ENCODE measurements at places on chromosomes 1 and 21.

DNA sequence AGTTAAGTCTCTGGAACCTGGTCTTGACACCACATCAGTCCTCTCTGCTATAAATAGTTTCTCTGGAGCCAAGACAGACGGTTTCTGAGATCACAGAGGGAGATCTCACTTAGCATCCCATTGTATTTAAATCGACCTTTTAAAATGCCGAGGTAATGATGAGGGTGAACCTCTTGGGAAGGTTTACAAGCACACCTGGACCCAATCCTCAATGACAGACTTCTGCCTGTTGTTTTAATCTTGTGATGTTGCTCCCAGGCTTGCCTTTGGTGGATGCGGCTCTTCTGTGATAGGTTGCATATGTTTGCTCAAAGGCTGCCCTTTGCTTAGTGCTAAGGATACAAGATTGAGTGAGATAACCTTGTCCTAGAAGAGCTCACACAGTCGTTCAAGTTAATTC is 104.6 kb upstream of the L1TD1 start:
- DNase-seq: no peak

GRCh38 chr21:25735646-25736597 is 1.1 kb downstream of the GABPA start:
- DNase-seq: peak; percentile 88

DNA sequence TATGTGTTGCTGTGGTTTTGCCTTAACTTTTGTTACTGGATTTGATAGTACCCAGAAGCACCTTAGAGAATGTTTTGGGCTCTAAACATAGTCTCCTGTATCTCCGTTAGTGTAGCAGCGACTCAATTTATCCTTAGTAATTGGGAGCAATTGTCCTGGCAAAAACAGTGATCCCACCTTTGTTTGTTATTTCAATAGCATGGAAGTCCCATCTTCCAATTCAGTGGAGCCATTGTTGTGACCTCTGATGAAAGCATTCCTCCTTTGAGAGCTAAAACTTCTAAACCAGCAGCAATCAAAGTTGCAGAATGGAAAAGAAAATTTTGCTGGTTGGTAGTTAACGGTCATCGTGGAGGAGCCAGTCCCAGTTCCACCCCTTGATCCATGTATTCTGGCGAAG is 34.7 kb downstream of the RTCA start:
- no peak for DNase-seq

GRCh38 chr1:40770296-40771070 is 13.1 kb upstream of the KCNQ4 start:
- DNase-seq: no peak

GRCh38 chr1:100622037-100622436 is 84.1 kb downstream of the GPR88 start:
- no peak for DNase-seq

- DNase-seq: no peak
Measured at GRCh38 chr1:36533897-36534296, 51.2 kb upstream of the CSF3R start.

DNA sequence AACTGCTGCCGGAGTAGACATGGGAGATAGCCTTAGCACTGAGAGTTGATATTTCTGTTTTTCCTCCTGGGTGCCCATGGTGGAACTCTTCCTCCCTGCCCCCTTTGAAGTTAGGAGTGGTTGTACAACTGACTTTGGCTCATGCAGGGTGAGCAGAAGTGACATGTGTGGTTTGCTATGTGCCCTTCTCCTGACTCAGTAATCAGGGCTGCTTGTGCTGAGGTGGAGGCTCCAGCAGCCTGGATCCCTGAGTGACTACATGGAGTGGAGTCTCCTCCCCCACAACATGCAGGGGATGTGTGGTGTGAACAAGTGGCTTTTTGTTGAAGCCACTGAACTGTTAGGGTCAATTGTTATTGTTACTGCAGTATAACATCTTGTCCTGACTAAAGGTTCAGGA is 261.6 kb downstream of the CAMTA1 start:
- DNase-seq: no peak

DNA sequence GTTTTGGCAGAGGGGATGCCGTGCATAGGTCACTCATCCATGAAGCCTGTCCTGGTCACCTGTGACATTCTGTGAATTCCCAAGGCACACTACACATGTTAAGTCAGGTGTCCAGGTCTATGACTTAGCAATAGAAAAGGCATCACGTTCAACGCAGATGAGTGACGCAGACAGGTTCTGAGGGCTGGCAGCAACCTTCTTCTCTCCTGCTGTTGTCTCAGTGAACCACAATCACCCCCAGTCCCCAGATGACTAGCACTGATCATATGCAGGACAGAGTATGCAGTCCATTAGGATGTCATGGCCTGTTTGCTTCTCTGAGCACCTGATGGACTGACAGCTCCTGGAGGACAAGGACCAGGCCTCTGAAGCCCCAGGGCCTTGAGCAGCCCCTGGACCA is 157.8 kb upstream of the KAZN start:
- peak; percentile 31 for DNase-seq

- DNase-seq: peak; percentile 80
Measured at GRCh38 chr1:205977402-205978014, 25.7 kb downstream of the RAB7B start.

DNA sequence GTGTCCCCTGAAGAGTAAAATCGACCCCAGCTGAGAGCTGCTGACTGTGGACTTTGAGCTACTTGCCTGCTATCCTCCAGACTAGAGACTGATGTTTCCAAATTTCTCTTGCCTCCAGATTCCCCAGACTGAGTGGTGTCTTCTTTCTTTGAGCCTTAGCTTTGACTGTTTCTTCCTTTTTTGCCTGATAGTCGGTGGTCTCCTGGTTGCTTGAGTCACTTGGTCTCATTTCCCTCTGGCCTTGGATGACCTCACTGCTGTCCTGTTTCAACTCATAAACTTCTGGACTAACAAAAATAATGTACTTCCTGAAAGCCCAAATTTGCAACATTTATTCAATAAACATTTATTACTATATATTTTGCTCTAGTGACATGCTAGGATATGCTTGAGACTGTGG is 52.9 kb upstream of the DIPK1A start:
- DNase-seq: no peak

- DNase-seq: no peak
Measured at GRCh38 chr1:15412175-15412800, 2.6 kb downstream of the EFHD2 start.

- DNase-seq: no peak
Measured at GRCh38 chr1:8913457-8913856, 32.2 kb upstream of the CA6 start.

- no peak for DNase-seq
Measured at GRCh38 chr1:39332291-39332690, 127.8 kb downstream of the MACF1 start.

DNA sequence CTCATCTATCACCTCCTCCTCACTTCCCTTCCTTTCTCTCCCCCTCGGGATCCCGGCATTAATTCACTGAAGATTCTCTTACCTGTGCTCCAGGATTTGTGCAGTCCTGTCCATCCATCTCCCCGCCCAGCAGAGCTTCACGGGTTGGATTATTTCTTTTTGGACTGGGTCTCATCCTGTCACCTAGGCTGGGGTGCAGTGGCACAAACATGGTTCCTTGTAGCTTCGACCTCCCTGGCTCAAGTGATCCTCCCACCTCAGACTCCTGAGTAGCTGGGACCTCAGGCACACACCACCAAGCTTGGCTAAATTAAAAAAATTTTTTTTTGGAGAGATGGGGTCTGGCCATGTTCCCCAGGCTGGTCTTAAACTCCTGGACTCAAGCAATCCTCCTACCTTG is 12.3 kb upstream of the CSF3R start:
- DNase-seq: no peak

DNA sequence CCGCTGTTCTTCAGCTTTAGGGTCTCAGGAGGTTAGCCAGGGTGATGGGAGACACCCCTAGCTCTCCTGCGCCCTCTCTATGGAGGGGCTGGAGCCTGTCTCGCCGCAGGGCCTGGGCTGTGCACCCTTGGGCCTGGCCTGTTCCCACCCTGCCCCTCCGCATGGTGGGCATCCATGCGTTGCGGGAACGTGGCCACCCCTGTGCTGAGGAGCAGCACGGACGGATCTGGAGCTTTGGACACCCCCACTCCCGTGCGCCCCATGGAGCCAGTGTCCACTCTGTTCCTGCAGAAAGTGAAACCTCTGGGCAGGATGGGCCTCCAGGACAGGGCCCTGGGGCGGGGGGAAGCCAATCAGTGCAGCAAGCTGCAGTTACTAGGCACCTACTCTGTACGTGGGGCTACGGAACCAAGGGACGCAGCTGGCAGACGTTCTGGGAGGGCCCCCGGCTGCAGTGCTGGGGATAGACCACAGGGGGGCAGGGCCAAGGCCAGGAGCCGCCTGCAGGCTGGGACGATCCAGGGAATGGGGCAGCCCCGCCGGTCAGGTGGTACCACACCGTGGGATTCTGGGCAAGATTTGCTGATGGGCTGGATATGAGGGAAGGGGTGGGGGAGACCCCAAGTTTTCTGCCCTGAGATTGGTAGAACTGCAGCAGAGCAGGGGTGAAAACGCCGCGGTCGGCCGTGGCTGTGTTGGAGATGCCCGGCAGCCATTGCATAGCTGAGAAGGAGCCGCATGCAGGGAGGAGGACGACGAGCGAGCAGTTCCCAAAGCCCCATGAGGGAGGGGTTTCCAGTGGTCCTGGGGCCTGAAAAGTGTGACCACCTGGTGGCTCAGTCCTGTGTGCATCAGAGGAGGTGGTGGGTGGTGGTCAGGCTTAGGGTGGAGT is 43.3 kb downstream of the TP73 start:
- peak; percentile 57 for DNase-seq

DNA sequence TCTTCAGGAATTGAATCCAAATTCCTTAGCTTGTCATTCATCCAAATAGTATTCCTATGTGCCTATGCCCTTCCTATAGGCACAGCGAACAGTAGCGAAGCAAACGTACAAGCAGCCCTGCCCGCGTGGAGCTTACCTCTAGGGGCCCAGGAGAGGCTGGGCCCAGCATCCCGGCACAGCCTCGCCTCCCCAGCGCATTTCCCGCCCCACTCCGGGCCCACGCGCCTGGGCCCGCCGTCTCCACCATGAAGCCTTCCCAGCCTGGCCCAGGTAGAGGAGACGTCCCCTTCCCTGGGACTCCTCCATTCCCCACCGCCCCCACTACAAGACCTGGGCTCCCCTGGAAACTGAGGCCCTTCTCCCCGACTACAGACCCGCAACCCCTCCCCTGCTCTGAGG is 245 bp upstream of the TMEM269 start:
- DNase-seq: no peak

- DNase-seq: no peak
Measured at GRCh38 chr1:147236959-147237791, 5.3 kb upstream of the CHD1L start.

GRCh38 chr1:57235730-57236510 is 187.9 kb downstream of the DAB1 start:
- DNase-seq: no peak

DNA sequence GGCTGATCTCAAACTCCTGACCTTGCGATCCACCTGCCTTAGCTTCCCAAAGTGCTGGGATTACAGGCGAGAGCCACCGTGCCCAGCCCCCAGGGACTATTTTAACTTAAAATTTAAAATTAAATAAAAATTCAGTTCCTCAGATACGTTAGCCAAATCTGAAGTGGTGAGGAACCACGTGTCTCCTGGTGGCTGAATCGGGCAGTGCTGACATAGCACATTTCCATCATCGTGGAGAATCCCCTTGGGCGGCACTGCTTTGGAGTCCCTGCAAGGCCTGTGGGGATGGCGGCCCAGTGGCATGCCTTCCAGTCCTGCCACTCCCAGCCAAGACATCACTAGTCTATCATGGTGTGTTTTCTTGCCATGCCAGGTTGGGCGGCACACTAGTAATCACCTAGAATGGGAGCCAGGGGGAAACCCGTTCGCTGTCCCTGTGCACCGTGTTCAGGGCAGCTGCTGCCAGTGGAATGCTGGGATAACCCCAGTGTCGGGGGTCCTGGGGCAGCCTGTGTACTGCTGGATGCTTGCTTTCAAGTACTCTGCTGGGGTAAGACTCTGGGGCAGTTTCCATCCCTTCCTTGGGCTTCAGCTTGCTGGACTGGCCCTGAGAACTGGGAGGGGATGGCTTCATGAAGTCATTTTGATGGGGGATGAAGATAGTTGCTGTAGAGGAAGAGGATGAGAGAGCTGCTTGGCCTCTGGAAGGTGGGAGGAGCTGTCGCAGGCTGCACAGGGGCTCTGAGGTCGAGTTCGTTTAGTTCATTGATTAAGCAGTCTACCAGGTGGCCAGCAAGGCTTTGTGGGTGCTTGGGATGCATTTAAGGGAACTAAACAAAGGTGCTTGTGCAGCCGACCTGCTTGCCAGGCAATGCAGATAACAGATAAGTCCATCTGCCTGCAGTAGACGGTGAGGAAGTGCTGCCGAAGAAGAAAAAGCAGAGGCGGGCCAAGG is 4.6 kb downstream of the ZBTB48 start:
- no peak for DNase-seq

GRCh38 chr1:19338323-19338762 is 26.2 kb downstream of the SLC66A1 start:
- peak; percentile 46 for DNase-seq

GRCh38 chr1:16164213-16165072 is 8.6 kb upstream of the EPHA2 start:
- DNase-seq: no peak

DNA sequence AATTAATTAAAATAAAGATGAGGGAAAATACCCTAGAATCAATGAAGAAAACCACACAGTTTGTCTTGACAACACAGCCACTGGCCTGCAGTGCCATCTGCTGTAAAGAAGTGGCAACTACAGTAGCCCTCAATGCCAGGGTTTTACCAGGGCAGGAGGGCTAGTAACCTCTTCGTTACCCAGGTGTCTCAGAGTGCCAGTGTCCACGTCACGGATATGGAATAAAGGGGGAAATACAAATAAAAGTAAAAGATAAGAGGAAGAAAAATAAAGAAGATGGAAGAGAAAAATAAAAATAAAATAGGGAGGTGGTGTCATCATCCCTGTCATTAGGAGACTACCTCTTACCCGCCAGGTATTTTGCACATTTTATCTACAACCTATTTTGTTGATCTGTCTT is 14.2 kb upstream of the SLC44A3 start:
- peak; percentile 54 for DNase-seq

- peak; percentile 40 for DNase-seq
Measured at GRCh38 chr1:12565966-12566352, 52.1 kb downstream of the DHRS3 start.

DNA sequence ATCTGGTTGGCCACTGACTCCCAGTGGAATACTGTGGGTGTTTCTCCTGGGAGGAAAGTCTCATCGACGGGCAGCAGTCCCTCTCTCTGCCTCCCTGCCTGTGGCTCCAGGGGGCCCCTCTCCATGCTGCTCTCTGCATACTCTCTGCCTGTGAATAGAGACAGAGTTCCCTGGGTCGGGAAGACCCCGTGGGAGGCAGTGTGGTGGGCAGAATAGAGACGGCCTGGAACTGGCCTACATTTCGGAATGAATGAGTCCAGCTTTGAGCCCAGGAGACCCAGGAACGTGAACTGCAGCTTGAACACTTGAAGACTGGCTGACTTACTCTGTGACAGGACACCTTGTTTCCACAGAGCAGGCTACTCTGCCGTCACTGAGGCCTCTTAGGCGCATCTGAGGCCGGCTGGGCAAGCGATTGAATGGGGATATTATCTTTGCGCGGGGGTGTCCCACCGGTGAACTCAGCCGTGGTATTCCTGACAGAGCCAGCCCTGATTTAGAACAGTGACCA is 64.0 kb downstream of the KIF21B start:
- no peak for DNase-seq
